ENCODE measurements at places on chromosomes 7 and 10.

- DNase-seq = no peak
These were observed 518.0 kb downstream of the REEP3 start for GRCh38 chr10:64039198-64039597.

DNA sequence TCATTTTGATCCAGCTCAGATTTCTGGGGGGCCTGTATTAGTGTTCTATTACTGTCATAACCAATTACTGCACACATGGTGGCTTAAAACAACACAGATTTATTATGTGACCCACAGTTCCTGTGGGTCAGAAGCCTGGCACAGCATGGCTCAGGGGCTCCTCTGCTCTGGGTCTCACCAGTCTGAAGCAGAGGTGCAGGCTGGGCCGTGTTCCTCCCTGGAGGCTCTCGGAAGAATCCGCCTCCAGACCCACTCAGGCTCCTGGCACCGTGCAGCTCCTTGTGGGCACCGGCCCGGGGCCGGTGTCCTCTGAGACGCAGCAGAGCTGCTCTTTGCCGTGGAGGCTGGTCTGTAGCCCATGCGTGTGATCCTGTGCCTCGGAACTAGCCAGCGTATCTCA lies 61.5 kb downstream of the RAMP3 start:
- no peak for DNase-seq

- DNase-seq = no peak
These were observed 1044.9 kb downstream of the TYW1 start for GRCh38 chr7:68041554-68041953.

DNA sequence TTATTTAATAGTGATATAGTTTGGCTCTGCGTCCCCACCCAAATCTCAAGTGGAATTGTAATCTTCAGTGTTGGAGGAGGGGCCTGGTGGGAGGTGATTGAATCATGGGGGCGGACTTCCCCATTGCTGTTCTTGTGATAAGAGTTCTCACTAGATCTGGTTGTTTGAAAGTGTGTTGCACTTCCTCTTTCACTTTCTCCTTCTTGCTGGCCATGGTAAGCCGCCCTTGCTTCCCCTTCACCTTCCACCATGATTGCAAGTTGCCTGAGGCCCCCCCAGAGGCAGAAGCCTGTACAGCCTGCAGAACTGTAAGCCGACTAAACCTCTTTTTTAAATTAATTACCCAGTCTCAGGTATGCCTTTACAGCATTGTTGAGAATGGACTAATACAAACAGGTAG lies 101.4 kb downstream of the MTPAP start:
- no peak for DNase-seq

GRCh38 chr7:10708447-10708846 lies 265.2 kb upstream of the PHF14 start:
- DNase-seq = no peak

GRCh38 chr10:31490858-31491504 lies 172.0 kb downstream of the ZEB1 start:
- DNase-seq = no peak

GRCh38 chr7:31116615-31117014 lies 64.5 kb downstream of the ADCYAP1R1 start:
- DNase-seq = no peak

- DNase-seq = no peak
These were observed 79.6 kb downstream of the ANLN start for GRCh38 chr7:36469236-36469635.

DNA sequence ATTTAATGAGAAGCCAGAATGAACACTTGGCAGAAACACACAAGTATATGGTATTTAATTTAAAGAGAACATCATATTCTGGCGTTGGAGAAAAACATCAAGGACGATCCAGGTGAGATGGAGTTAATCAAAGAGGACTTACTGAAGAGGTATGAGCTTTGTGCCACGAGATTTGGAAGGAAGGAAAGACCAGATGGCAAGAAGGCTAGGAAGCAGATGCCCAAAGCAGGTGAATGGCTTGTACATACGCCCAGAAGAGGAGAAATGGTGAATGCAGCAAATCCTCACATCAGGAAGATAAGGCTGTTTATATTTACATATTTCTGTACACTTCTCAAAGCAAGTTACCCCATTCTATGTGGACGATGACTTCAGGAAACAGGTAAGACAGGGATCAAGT lies 163.9 kb upstream of the PLXNA4 start:
- no peak for DNase-seq

DNA sequence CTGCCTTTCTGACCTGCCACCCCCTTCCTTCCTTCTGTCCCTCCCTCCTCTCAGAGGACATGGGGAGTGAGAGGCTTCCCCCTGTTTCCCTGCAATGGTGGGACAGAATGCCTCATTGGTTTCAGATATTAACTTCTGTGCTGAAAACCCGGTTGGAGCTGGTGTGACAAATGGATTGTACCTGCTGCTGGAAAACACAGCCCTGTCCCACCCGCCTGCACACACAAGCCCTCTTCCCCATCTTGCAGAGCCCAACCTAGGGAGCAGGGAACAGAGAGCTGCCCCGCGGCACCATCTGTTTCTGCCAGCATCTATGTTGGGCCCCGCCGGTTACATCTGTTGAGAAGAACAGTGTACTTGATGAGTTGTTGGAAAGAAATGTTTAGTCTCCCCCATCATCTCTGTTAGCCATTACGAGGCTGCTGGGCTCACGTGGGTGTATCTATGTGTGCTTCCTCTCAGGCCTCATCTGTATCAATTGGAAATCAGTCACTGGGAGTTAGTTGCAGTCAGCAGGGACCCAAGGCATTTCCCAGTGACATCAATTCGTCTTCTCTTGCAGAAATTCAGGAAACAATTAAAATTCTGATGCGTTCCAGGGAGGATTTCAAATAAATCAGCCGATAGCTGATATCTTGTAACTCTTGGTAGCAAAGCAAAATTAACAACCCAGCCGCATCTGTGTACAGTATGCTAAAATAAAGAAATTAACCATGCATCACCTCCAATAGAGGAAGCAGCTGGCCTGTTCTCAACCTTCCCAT lies 725.6 kb upstream of the GALNT17 start:
- DNase-seq = no peak

DNA sequence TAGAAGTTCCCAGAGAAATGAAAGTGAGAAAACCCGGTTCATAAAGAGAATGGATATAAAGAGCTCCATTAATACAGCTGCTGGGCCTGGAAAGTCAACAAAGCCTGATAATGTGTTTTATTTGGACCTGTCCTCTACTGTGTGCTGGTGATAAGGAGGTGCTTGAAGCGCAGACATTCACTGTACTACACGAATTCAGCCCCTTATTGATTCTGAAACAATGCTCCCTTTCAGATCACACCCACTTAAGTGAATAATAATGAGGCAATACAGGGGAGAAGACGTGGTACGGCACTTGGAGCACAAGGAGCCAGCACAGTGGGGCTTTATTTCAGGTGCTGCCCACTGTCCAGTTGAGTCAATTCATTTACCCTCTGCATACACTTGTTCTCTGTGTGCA lies 260.8 kb downstream of the FGFR2 start:
- DNase-seq = no peak

DNA sequence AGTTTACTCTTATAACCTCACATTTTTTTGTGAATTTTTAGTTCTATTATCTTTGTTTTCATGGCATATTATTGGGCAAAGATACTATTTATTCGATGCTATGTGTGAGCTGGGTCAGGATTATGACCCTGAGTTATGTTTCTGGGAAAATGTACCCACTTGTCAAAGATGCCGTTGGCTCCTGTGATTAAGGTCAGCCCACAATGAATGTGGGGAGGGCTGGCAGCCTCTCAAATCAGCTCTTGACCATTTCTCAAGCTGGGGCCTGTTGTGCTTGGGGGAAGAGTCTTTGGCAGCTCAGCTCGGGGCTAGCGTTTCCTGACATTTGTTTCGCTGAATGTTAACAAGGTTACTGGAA lies 97.5 kb downstream of the TCF7L2 start:
- DNase-seq = no peak

GRCh38 chr7:127578711-127579275 lies 6.6 kb downstream of the GCC1 start:
- no peak for DNase-seq

DNA sequence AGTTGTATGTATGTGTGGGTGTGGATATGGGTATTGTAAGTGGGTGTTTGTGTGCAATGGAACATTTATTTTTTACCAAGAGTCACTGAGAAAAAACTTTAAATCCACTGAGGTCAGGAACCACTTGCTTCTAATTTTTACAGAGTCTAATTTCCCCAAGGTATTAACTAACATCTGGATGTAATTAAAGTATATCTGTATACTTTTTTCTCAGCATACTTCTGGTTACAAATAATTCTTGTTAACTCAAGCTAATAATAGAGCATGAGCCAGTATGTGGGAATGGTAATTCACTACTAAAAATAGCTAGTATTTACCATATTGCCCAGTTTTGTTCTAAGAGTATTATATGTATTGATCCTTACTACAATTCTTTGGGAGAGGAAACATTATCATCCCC lies 24.6 kb upstream of the STEAP4 start:
- no peak for DNase-seq

DNA sequence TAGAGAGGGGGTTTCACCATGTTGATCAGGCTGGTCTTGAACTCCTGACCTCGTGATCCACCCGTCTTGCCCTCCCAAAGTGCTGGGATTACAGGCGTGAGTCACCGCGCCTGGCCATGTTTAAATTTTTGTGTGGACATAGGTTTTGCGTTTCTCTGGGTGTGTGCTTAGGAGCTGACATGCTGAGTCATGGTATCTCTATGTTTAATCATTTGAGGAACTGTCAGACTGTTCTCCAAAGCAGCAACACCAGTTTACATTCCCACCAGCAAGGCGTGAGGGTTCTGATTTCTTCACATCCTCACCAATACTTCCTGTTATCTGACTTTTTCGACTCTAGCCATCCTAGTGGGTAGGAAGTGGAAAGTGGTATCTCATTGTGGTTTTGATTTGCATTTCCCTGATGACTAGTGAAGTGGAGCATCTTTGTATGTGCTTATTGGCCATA lies 153.7 kb downstream of the DNAJB6 start:
- no peak for DNase-seq

DNA sequence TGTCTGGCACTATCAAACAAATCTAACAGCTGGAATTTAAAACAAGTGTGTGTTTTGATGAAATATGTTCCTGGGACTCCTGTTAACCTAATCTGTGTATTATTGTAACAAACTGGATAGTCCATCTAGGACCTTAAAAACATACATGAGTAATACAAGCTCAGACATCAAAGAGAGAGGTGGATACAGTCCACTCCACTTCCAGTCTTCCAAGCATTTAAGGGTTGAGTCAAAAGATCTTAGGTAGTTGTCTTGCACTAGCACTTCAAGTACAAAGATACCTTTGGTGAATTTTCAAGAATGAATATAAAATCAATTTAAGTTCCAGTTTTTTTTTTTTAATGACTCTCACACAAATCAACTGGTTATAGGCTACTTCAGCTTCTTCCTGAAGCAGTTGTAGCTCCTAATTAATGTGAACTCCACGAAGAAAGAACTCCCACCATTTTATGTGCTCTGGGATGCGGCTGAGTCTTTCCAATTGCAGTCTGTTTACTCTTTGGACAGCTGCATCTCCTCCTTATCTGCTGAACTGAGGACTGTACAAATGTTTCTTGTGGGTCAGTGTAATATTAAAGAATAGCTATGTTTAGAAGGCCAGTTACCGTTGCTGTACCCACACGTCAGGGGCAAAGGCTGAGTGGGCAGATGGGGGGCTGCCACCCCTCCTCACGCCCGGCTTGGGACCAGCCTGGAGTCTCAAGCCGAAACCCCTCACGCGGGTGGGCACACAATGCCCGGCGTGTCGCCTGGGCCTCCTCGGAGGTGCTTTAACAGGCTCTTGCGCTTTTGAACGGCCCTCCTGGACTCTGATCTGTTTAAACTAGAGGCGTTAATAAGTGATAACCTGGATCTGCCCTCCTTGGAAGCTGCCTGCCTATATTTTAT lies 2.9 kb upstream of the IGF2BP3 start:
- peak; percentile 63 for DNase-seq

DNA sequence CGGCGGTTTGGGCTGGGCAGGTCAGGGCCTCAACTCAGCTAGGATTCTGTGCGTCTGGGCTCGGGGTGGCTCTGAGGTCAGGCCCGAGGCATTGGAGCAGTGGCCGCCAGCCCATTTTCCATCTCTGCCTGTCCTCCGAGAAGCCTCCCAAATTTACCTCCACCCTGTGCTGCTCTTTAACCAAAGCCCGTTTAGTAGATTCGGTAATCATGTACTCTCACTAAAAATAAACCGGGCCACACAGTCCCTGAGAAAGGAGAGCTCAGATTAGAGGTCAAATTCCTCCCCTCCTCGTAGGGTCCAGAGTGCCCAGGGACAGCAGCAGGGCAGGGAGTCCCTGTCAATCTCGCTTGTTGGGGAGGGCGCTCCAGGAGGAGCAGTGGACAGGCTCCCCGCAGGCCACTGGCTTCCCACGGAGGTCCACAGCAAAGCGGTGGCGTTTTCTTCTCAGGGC lies 88.7 kb upstream of the CHST15 start:
- no peak for DNase-seq

- DNase-seq = no peak
These were observed 126.5 kb downstream of the CUBN start for GRCh38 chr10:17003151-17003550.

GRCh38 chr10:99926925-99927720 lies 82.6 kb downstream of the DNMBP start:
- DNase-seq = no peak

- DNase-seq = no peak
These were observed 14.2 kb downstream of the KPNA7 start for GRCh38 chr7:99193527-99194220.

DNA sequence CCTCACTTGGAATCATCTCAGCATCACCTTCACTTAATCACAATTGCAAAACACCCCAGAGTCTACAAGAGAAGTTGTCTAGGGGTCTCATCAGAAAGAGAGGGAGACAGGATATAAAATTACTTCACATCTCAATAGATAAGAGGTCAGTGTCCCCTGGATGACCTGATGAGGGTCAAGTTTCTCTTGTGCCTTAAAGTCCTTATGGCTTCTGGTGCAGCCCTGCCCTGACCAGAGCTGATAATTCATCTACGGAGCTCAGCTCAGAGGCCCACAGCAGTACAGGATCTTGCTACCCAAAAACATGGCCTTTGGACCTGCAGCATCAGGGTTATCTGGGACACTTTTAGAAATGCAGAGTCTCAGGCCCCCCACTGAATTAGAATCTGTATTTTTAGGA lies 111.1 kb upstream of the GLI3 start:
- no peak for DNase-seq

- no peak for DNase-seq
These were observed 91.6 kb upstream of the CCDC6 start for GRCh38 chr10:59997827-59998525.
